ENCODE measurements at places on chromosomes 7 and 10.

GRCh38 chr10:69477968-69478597 is 26.8 kb downstream of the TSPAN15 start:
- DNase-seq, result no peak

GRCh38 chr7:73613954-73614735 is 10.2 kb downstream of the MLXIPL start:
- DNase-seq, result no peak

GRCh38 chr7:146772601-146773000 is 656.0 kb downstream of the CNTNAP2 start:
- DNase-seq, result no peak

- no peak for DNase-seq
Measured at GRCh38 chr10:128463991-128464760, 338.0 kb upstream of the MKI67 start.

GRCh38 chr10:31190488-31190887 is 128.5 kb upstream of the ZEB1 start:
- DNase-seq, result no peak

DNA sequence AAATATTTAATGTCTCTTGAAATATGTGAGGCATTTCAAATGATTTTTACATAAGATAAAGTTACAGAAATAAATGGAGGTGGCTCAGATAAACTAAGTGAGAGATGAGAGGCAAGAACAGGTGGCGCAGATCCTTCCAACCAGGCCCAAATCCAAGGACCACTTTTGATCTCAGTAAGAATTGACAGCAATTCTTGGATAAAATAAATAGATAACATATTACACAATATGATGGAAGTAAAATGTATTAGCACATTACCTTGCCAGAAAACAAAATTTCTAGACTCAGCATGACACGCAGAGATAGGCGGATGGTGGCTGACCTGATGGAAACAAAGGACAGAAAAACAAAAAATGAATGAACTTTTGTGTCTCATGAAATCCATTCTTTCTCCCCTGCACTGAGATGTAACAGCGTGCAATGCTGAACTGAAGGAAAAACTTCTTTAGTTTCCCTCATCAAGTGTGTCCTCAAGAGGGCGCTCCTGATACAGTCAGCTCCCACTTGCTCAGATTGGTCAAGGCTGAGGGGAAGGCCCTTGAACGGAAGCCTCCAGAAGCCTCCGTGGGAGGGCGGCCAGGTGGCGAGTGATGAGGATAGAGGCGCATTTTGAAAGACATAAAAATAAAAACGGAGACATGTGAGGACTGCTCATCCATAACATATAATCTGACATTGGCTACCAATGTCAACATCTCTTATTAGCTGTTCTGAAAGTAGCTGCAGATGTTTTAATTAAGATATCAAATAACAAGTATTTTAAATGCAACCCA is 62.8 kb upstream of the GSDME start:
- DNase-seq, result peak; percentile 36

- no peak for DNase-seq
Measured at GRCh38 chr7:137006293-137006692, 137.8 kb downstream of the CHRM2 start.

DNA sequence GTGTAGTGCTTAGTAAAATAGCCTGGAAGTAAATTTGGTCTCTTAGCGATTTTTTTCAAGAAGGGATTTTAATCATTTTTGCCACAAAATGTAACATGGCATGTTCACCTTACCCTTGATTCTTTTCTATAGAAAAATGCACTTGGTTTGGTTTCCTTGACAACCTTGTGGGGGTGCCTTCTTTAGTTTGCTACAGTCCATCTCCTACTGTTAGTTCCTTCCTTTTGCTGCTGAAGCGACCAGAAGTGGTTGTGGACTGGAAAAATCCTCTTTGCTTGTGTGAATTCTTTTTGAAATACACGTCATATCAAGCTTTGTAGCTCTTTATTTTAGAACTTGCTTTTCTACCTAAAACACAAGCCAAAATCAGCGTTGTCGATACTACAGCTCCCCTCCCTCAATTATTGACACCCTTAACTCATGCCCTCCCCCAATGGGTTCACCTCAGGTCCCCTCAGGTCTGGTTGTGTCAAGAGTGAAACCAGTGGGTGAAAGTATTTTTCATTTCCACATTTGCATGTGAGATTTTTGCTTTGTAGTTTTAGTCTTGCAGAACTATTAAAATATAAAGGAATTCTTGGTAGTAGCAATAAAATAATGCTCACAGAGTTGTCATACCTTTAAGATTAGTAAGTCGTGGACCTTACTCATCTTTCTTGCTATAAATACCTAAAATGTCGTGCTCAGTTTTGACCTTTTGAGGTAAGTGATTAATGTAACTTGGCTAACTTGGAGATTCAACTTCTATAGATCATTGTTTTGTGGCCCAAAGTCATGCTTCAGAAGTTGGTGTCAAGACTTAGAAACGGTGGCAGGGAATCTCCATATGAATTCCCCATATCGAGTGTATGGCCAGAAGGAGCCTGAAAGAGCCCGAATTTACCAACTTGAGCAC is 1.5 kb downstream of the ACTR3B start:
- DNase-seq, result no peak

DNA sequence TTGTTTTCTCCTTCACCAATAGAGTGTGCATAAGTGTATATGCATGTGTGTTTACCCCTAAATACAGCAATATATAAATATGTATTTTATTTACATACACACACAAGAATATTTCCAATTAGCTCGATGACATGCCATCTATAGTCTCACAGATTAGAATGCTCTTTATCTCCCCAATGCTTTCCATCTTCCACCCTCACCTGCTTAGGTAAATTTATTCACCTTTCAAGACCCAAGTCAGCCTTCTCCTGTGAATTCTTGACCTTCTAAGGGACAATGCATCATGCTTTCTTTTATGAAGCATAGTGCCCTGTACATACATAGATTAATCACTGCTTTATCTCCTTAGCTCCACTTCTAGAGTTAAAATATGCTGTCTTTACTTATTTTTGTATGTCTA is 49.7 kb downstream of the SEMA3A start:
- no peak for DNase-seq

DNA sequence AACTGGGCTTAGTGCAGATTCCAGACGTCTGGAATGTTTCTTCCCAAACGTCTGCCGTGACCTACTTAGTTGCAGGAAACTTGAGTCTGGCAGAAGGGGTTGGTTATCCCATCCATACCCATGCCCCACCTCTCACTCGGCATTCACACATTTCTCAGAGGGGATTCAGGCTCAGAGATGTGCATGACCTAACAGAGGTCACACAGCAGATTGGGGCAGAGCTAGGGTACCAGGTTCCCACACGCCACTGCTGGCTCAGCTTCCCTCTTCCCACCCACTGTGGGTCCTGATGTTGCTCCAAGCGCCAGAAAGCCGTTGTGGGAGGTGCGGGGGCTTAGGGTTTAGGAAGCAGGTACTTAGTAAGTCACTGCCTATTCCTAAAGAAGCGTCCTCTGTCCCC is 3.0 kb downstream of the UCMA start:
- DNase-seq, result no peak

DNA sequence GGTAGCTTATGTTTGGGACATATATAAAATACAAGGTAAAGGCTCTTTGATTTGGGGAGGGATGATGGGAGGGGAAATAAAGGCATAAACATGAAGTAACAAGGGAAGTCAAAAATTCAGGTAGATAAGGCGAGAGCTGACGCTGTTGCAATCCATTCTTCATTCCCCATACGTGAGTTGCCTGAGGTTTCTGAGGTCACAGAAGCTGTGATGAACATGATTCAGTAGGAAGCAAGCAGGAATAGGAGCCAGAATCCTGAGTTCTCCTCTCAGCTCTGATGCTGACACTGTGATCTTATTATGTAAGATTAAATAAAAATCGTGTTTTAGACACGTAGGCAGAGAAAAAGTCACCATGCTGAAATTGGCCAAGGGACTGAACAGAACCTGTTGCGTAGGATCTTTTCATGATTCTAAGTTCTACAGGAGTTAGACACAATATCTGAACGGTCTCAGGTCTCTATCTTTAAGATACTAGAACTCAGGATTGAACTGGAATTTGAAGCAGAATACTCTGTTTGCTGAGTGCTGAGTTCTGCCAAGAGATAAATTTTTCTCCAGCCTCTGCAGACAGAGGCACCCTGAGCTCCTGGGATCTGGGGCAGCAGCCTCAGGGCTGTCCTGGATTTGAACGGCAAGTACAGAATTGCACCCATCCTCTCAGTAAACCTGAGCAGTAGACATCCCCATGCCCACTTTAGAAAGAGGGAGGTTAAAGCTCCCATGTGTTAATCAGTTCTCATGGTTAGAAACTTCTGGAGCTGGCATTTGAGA is 21.0 kb downstream of the KLF6 start:
- DNase-seq, result no peak

GRCh38 chr7:20438694-20439376 is 108.1 kb downstream of the ITGB8 start:
- no peak for DNase-seq

DNA sequence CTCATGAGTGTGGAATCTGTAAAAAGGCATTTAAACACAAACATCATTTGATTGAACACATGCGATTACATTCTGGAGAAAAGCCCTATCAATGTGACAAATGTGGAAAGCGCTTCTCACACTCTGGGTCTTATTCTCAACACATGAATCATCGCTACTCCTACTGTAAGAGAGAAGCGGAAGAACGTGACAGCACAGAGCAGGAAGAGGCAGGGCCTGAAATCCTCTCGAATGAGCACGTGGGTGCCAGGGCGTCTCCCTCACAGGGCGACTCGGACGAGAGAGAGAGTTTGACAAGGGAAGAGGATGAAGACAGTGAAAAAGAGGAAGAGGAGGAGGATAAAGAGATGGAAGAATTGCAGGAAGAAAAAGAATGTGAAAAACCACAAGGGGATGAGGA is 207.7 kb downstream of the ZEB1 start:
- DNase-seq, result no peak

DNA sequence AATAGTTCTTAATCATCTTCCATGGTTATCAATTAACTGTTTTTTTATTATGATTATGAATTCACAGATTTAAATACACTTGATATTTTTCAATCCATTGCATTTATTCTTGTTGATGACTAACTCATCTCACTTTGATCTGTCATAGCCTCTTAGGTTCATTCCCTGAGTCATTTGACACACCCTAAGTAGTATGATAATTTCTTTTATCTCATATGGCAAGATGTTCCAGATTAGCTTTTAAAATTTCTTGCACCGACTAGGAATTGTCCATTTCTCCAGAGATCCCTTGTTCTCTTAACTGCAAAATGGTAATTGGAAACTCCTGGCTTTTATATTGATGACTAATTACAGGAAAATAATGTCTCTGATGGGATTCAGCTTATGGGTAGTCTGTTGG is 87.6 kb upstream of the CCDC6 start:
- no peak for DNase-seq

- DNase-seq, result no peak
Measured at GRCh38 chr7:142866361-142867096, 11.7 kb downstream of the EPHB6 start.

DNA sequence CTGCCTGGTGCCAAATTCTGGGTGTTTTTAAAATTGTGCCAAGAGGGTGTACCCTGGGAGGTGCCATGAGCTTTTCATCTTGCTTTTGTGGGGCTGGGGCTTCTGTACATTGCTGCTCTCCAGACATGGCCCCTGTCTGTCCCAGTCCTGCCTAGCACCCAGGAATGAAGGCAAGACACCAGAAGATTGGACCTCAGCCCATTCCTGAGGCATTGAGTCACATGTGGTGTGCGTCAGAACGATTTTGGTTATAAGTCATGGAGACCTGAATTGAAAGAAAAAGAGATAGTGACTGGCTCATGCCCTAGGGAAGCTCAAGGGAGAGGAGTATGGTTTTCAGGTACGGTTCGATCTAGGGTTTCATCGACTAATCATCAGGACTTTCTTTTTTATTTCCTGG is 493.2 kb downstream of the TYW1 start:
- DNase-seq, result no peak

- DNase-seq, result no peak
Measured at GRCh38 chr7:45187946-45188411, 30.4 kb downstream of the RAMP3 start.

DNA sequence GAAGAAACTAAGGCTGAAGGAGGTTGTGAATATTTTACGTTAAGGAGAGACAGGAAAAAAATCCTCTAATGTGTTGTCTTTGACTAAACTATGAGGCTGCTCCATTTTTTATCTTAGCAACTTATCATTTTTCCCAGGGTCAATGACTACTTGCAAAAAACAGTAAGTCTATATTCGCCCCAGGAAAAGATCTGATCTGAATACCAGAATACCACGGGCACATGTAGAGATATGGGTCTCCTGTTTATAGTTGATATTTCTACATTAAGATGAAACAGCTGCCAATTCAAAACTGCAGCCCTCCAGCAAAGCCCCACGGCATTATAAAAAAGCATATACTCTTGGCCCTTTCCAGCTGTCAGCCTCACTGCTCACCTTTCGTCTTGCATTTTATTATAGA is 358.4 kb downstream of the SH2D4B start:
- DNase-seq, result no peak

- DNase-seq, result no peak
Measured at GRCh38 chr10:71631007-71631861, 88.3 kb downstream of the C10orf105 start.

DNA sequence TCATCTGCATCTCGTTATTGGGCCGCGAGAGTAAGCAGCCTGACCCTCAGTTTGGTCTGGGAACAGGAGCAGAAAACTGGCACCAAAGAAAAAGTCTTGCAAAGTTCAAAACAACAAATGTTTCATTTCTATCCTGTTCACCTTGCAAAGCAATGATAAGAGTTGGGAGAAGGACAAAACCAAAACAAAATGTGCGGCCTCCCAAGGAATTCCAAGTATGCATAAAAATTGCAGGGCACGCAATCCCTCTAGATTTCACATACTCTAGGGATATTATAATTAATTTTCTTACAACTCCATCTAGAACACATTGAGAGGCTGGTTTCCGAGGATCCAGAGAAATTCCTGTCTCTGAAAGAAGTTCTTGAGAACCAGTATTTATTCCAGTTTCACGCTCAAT is 20.1 kb downstream of the CHUK start:
- DNase-seq, result no peak

- no peak for DNase-seq
Measured at GRCh38 chr7:139762886-139763285, 14.9 kb downstream of the HIPK2 start.

DNA sequence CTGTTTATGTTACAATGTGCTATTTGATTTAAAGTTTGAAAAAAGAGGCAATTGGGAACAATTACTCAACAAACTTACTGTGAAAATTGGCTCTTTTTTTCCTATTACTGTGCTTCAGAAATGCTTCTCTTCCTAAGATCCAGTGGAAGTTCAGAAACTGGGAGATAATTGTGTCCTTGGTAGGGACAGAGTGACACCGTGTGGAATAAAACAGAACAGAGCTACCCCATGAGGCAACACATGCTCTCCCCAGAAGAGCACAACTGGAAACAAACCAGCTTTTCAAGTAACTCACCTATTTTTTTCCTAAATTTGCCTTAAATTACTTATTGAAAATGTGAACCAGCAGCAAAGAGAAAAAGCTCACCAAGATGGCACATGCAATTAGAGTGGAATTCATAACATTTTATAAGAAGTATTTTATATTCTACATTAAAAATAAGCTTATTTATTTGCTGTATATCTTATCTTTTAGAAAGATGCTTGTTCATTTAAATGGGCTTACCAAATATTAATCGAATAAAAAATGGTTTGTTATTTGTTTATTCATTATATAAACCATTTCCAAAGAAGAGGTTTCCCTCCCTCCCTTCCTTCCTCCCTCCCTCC is 346.1 kb upstream of the ANKRD30A start:
- DNase-seq, result no peak

GRCh38 chr10:74824900-74825370 is 1.5 kb upstream of the KAT6B start:
- DNase-seq, result no peak

All from stimulated activated CD4-positive, alpha-beta T cell treated with anti-CD3 and anti-CD28 coated beads, Interleukin-1b, Interleukin-23, amount 100 ng/mL, for 1 hour (primary cell).